ENCODE measurements at places on chromosomes 16 and 17.

GRCh38 chr17:40190197-40191021, 13.1 kb downstream of the RAPGEFL1 start:
- no peak for DNase-seq

- DNase-seq: no peak
Observed at GRCh38 chr16:72029567-72030271, 21.2 kb downstream of the DHODH start.

DNA sequence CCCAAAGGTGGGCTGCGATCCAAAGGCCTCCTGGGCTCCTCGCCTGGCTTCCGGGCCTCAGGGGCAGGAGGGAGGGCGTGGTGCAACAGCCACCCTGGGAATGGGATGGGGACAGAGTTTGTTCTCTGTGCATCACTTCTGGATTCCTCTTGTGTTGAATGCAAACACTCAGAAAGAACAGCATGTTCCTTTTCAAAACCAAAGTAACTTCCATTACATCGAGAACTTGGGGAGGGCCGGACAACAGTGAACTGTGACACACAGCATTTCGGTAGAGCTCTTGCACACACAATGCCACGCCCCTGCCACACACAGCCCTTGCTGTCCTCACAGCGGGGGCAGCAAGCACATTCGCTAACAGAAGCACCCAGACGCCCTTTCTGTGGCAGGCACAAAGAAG, 36.1 kb upstream of the FASN start:
- no peak for DNase-seq

GRCh38 chr17:42585353-42585752, 7.8 kb upstream of the PSMC3IP start:
- peak; percentile 43 for DNase-seq

DNA sequence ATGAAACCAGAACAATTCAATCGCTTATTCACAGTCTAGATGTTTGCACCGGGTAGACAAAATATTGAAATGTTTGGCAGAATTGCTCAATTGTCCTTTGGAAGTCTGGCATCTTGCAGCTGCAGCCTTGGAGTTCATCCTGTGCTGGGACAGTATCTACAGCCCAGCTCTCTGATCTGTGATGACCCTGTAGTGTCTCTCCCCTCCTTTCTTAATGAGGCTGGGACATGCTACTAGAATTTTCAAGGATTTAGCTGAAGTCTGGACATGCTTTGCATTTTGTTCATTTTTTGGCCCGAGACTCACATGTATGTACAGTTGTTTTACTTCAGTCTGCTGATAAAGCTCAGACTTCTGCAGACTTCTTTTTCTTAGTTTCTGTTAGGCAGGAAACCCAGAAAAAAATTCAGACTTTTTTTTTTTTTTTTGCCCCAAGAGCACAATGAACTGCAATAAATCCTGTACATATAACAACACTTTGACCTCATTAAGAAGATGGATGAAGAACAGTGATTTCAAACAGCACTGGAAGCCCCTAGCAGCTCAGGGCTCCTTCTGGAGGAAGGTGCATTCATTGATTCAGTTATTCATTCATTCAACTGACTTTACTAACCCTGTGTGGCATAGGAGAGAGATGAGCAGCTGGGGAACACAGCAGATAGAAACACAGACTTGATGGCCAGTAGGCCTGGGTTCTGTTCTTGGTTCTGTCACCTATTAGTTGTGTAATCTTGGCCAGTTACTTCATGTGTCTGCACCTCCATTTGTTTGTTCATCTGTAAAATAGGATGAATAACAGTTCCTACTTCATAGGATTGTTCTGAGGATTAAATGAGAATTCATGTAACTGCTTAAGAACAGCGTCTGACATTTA, 210.0 kb downstream of the MAP2K4 start:
- DNase-seq: peak; percentile 2

- DNase-seq: peak; percentile 32
Observed at GRCh38 chr16:24844101-24845030, 1.4 kb upstream of the SLC5A11 start.

GRCh38 chr16:17457513-17457912, 13.2 kb downstream of the XYLT1 start:
- DNase-seq: no peak

GRCh38 chr17:78583091-78583490, 5.9 kb upstream of the DNAH17 start:
- DNase-seq: peak; percentile 40

- no peak for DNase-seq
Observed at GRCh38 chr17:63573634-63574033, 23.4 kb downstream of the DCAF7 start.

DNA sequence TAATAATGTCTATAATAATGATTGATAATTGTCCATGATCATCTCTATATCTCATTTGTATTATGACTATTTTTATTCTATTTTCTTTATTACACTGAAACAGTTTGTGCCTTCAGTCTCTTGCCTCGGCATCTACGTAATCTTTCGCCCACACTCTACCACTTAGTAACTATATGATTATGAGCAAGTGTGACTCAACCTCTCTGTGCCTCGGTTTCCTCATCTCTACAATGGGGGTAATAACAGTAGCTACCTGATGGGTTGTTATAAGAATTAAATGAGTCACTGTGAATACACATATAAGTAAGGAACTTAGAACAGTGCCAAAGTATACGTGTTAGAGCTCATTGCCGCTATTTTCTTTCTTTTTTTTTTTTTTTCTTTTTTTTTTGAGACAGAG, 3.7 kb upstream of the SLC16A11 start:
- no peak for DNase-seq

DNA sequence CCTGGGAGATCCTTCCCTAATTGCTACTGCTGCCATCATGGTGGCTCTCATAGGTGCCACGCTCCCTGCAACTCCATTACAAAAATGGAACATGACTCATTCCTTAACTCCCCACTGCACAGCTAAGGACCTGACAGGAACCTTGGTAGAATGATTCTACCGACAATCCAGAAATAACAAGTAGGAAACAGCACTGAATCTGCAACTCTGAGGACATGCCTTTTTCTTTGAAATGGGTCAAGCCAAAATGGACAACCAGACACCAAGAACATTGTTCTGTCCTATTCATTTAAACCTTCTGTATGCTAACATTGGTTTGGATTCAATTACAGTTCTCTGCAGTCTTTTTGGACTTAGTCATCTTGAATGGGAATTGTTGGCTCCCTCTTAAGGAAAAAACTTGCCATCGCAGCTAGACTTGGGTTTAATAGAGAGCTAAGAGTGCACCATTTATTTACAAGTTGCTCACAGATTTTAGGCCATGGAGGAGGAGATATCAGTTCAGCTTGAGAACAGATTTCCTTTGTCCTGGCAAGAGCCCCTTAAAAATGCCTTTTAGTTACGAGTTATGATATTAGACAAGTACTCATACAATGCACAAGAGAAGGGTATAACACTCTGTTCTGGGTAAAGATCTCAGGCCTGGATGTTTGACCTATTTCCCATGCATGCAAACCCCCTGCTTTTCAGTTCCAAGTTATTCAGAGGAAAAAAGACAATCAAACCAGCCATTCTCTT, 20.9 kb upstream of the NSRP1 start:
- DNase-seq: peak; percentile 86

GRCh38 chr16:49637933-49638672, 217.8 kb downstream of the ZNF423 start:
- no peak for DNase-seq

DNA sequence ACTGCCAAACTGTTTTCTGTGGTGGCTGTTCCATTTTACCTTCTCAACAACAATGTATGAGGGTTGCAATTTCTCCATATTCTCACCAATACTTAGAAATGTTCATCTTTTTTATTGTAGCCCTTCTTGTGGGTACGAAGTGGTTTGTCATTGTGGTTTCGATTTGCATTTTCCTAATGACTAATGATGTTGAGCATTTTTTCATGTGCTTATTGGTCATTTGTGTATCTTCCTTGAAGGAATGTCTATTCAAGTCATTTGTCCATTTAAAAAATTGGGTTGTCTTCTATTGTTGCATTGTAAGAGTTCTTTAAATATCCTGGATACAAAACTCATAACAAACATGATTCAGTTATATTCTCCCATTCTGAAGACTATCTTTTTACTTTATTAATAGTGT, 47.5 kb upstream of the CCL2 start:
- DNase-seq: peak; percentile 24

GRCh38 chr17:59010026-59010425, 96.7 kb downstream of the TRIM37 start:
- DNase-seq: peak; percentile 5

DNA sequence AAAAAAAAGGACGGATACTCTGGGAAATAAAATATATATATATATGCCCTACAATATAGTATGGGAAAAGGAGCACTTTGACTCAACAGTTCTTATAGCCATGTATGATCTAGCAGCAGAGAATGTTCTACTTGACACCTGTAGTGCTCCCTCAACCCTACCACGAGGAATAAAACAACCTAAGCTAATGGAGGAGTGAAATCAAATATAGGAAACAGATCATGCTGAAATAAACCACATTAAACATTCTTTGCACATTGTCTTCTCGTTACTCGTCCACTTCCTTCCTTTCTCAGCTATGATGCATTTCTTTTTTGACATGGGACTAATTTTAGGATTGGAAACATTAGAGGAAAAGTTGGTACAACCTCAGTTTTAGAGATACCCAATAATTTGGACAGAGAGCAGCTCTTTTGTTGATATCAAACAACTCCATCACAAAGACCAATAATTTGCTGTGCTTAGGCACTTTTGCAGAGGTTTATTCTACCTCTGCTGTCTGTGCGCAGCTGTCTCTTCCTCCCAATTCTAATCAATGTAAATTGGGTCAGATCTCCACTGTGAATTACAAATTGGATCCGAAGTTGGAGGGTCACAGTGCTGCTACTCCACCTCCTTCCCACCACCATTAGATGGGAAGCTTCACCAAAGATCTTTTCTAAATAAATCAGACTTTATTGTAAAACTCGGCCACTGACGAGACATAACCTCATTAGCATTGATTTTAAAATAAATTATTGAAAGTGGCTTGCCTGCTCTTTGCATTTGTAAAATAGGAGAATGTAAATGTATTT, 65.8 kb downstream of the SNX11 start:
- DNase-seq: no peak

DNA sequence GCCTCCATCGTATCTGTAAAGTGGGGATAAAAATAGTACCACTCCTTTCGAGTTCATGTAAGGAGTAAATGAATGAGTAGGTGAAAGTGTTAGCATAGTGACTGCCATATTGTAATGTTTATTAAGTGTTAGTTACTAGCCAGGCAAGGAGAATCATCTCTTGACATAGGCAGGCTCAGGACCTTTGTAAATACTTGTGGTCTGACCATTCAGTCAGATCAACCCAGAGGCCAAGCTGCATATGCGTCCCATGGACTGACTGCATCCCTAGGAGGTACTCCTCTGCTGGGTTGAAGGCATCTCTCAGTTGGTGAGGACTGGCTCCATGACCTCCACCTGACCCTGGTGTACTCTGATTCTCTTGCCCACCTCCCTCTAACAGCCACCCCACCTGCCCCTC, 40.5 kb upstream of the CDRT4 start:
- DNase-seq: peak; percentile 55

GRCh38 chr16:15608398-15609285, 34.3 kb downstream of the MARF1 start:
- peak; percentile 91 for DNase-seq

DNA sequence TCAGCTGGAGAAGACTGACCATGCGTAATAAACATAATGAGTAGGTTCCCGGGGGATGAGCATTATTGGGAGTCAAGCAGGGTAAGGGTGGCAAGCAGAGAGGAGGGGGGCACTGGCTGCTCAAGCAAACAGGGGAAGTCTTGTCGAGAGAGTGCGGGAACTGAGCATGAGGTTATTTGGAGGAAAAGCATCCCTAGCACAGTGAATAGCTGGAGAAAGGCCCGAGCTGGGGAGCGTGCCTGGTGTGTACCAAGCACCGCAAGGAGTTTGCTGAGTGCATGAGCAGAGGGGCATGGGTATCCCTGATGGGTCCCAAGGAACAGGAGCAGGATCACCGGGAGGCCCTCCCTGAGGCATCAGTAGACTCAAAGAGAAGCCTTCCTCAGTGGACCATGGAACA, 17.2 kb downstream of the CYTH1 start:
- DNase-seq: no peak

- no peak for DNase-seq
Observed at GRCh38 chr16:74580833-74581232, 26.1 kb downstream of the GLG1 start.

DNA sequence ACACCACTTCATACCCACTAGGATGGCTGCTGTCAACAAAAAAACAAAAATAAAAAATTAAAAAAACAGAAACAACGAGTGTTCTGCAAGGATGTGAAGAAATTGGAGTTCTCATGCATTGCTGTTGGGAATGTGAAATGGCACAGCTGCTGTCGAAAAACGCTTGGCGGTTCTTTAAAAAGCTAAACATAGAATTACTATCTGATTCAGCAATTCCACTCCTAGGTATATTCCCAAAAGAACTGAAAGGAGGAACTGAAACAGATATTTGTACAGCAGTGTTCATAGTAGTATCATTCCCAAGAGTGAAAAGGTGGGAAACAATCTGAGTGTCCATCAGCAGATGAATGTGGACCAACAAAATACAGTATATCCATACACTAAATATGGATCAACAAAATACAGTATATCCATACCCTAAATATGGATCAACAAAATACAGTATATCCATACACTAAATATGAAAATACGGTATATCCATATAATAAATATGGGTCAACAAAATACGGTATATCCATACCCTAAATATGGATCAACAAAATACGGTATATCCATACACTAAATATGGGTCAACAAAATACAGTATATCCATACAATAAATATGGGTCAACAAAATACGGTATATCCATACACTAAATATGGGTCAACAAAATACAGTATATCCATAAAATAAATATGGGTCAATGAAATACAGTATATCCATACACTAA, 8.7 kb downstream of the METTL16 start:
- no peak for DNase-seq

- DNase-seq: peak; percentile 28
Observed at GRCh38 chr17:78541488-78542206, 35.5 kb downstream of the DNAH17 start.

- peak; percentile 39 for DNase-seq
Observed at GRCh38 chr16:19389246-19389645, 28.4 kb upstream of the TMC5 start.

DNA sequence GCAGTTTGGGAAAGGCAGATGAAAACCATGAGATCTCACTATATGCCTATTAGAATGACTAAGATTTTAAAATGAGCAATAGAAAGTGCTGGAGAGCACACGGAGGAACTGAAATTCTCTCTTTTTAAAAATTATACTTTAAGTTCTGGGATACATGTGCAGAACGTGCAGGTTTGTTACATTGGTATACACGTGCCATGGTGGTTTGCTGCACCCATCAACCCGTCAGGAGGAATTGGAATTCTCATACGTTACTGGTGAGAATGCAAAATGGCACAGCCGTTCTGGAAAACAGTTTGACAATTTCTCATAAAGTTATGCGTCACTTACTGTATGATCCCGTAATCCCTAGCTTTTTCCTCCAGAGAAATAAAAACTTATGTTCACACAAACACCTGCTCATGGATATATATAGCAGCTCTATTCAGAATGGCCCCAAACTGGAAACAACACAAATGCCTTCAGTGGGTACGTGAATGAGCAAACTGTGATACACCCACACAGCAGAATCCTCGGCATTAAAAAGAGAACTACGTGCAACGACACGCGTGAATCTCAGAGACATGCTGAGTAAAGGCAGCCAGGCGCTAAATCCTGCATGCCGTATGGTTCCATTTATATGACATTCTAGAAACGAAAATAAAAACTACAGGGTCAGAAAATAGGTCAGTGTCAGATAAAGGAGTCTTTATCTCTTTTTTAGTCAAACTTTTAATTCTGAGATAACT, 11.8 kb downstream of the PIK3R6 start:
- no peak for DNase-seq

All from iris pigment epithelial cell (primary cell).